ENCODE measurements at places on chromosomes 2 and 18. TPM values are rescaled to one million over a fixed set of nuclear protein-coding genes. Genes with fewer than 3 reads are reported as not detected.

Gene GPBAR1
- under 0.01 TPM for total RNA-seq

GRCh38 chr2:84861539-84861938 lies 19.3 kb downstream of the TRABD2A start:
- H3K27ac ChIP-seq, result no peak overlapping the region
- no peak for DNase-seq
- H3K4me1 ChIP-seq, result no peaks in the 10 kb centered on the region
- H3K4me3 ChIP-seq, result no peak overlapping the region

Gene RAB6C
- total RNA-seq, result not detected

DNA sequence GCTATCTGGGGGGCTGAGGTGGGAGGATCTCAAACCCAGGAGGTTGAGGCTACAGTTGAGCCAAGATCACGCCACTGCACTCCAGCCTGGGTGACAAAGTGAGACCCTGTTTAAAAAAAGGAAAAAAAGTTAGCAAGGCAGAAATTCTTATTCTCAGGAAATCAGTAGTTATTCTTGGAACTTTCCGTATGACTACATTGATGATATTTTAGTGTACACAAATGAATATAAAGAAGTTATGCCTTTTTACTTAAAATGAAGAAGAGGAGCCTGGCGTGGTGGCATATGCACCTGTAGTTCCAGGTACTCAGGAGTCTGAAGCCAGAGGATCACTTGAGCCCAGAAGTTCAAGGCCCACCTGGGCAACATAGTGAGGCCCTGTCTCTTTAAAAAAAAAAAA lies 7.4 kb downstream of the SPDYA start:
- H3K27ac ChIP-seq, result no peak overlapping the region
- no peak overlapping the region for H3K4me3 ChIP-seq
- H3K4me1 ChIP-seq, result no peaks in the 10 kb centered on the region
- no peaks in the 10 kb centered on the region for H3K27me3 ChIP-seq

GRCh38 chr2:67583185-67583584 lies 186.1 kb downstream of the ETAA1 start:
- H3K27ac ChIP-seq, result no peak overlapping the region
- H3K4me1 ChIP-seq, result no peaks in the 10 kb centered on the region
- no peak overlapping the region for H3K4me3 ChIP-seq
- no peak for DNase-seq
- H3K27me3 ChIP-seq, result no peaks in the 10 kb centered on the region
- H3K36me3 ChIP-seq, result no peaks in the 10 kb centered on the region

Gene IL1R2
- 1.0 TPM for total RNA-seq

GRCh38 chr2:98796775-98797544 lies 66.0 kb upstream of the MGAT4A start:
- no peaks in the 10 kb centered on the region for H3K36me3 ChIP-seq
- no peak for DNase-seq
- no peak overlapping the region for H3K27ac ChIP-seq
- H3K27me3 ChIP-seq, result no peaks in the 10 kb centered on the region

Gene ABHD1
- 0.26 TPM for total RNA-seq

- no peak for DNase-seq
- H3K4me3 ChIP-seq, result peak overlapping the region; percentile 23
These were observed 4.5 kb downstream of the NDUFV2 start for GRCh38 chr18:9106800-9107584.

- H3K4me3 ChIP-seq, result no peak overlapping the region
- no peak overlapping the region for H3K27ac ChIP-seq
- H3K27me3 ChIP-seq, result no peaks in the 10 kb centered on the region
- no peak for DNase-seq
These were observed 95.9 kb upstream of the GRB14 start for GRCh38 chr2:164717000-164717803.

- H3K4me3 ChIP-seq, result no peak overlapping the region
- no peak overlapping the region for H3K27ac ChIP-seq
- DNase-seq, result no peak
- no peaks in the 10 kb centered on the region for H3K36me3 ChIP-seq
These were observed 1150.3 kb downstream of the CNTNAP5 start for GRCh38 chr2:125175415-125175814.

DNA sequence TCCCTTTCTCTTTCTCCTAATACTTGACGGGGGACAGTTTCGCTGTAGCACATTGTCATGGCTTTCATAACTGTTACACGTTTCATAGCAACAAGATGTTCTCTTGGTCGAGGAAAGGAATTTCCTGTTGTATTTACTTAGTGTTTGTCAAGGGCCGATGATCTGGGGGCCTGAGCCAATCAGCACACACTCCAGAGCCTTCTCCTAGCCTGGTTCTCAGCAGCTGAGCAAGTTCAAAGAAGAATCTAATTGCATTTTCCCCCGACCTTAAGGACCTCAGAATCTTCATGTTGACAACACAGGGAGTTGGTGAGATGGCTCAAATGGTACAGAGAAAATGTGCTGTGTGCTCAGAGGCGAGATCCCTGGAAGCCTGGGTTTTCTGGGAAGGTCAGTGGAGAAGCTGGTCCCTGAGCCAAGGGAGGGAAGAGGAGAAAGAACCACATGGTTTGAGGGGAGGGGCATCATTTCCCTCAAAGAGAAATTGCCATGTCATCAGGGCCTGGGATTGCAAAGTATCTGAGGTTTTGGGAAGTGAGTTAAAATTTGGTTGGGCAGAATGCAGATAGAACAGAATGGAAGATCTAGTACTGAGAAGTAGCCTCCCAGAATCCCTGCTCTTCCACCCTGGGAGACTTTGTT lies 76.9 kb upstream of the AGAP1 start:
- H3K36me3 ChIP-seq, result no peaks in the 10 kb centered on the region
- H3K4me1 ChIP-seq, result no peaks in the 10 kb centered on the region
- DNase-seq, result peak; percentile 35

DNA sequence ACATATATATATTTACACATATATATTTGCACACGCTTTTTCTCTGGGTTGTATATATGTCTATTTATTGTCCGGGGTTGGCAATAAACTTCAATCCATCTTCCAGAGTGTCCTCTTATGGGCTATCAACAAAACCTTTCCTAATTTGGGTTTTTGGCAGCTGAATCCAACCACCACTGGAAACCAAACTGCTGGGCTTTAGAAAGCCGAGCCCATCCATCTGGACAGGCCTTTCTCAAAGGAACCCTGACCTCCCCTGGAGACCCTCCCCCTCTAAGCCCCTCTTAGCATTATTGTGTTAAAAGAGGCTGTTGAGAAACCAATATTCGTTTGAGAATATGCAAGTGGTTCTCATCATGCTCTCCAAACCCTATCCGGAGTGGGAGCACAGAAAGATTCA lies 153.6 kb downstream of the NRP2 start:
- no peaks in the 10 kb centered on the region for H3K27me3 ChIP-seq
- DNase-seq, result no peak
- H3K4me1 ChIP-seq, result no peaks in the 10 kb centered on the region

DNA sequence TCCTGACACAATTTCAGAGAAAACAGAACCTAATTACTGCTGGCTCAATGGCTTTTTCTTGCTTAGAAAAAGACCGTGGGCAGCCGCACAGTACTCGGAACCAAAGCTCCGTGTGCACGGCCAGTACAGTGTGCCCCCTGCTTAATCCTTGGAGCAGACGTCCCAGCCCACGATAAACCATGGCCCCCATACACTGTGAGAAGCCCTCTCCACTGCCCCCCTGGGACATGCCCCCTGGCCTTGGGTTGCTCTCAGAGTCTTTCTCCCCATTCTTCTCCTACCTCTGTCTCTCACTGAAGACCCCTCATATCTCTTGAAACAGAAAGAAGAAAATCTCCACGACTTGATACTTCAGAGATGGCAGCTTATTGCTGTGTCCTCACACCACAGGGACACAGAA lies 44.0 kb downstream of the CYP26B1 start:
- no peak overlapping the region for H3K4me3 ChIP-seq
- no peak overlapping the region for H3K27ac ChIP-seq
- H3K36me3 ChIP-seq, result no peaks in the 10 kb centered on the region
- no peaks in the 10 kb centered on the region for H3K4me1 ChIP-seq
- no peak for DNase-seq

GRCh38 chr2:160224060-160224459 lies 24.0 kb upstream of the ITGB6 start:
- H3K4me1 ChIP-seq, result peaks cover 25% of the 10 kb centered on the region
- no peak overlapping the region for H3K4me3 ChIP-seq
- H3K27me3 ChIP-seq, result no peaks in the 10 kb centered on the region
- peak overlapping the region; percentile 34 for H3K27ac ChIP-seq
- DNase-seq, result peak; percentile 99
- H3K36me3 ChIP-seq, result no peaks in the 10 kb centered on the region

DNA sequence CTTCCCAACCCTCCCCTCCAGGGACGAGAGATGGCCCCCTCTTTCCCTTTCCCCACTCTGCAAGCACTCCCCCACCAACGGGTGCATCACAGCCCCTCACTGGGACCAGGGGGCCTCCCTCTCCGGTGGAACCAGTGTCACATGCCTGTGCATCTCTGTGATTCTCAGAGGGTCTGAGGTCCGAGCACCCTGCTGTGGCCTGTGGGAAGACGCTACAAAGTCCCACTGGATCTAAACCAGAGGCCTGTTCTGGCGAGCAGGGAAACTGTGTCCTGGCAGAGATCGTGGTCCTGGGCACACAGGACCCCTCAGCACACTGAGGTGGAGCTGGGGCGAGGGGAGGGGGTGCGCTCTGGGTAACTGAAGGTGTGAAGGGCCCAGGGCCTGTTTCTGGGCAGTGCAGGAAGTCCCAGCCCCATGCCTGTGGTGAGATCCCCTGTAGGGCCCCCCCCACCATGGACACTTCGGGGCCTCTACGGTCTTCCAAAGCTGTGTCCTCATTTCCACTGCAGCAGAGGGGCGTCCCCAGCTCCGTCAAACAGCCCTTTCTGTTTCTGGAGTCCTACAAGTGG lies 8.0 kb downstream of the SNORC start:
- no peak overlapping the region for H3K27ac ChIP-seq
- H3K36me3 ChIP-seq, result no peaks in the 10 kb centered on the region
- H3K4me3 ChIP-seq, result no peak overlapping the region

DNA sequence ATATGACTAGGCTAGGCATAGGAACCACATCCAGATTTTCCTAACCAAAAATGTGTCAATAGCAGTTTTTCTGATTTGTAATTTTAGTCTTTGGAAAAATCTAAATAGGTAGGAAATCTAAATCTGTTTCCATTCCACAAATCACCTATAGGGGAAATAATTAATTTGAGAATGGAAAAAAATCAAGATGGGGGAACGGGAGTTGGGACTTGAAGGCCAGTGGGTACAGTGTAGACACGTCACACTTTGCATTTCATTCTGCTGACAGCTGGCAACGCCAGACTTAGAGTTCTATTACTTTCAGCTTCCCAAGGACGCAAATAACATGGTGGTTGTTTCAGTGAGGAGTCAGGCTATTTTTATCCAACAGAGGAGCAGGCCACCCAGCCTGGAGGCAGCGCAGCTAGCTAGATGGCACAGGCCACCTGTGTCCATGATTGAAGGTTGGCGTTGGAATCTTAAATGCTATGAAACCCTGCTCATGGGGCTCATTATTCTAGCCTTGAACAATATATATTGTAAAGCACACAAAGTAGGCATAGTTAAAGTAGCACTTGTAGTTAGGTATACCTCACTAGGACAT lies 23.4 kb downstream of the HNRNPA3 start:
- no peaks in the 10 kb centered on the region for H3K27me3 ChIP-seq
- H3K4me1 ChIP-seq, result peaks cover 16% of the 10 kb centered on the region
- no peak overlapping the region for H3K4me3 ChIP-seq
- peaks cover 7% of the 10 kb centered on the region for H3K36me3 ChIP-seq

- no peak overlapping the region for H3K4me3 ChIP-seq
- H3K27me3 ChIP-seq, result no peaks in the 10 kb centered on the region
- H3K4me1 ChIP-seq, result peaks cover 16% of the 10 kb centered on the region
- H3K36me3 ChIP-seq, result no peaks in the 10 kb centered on the region
- DNase-seq, result no peak
These were observed 301.4 kb downstream of the CDCA7 start for GRCh38 chr2:173656086-173656485.
